ENCODE measurements at places on chromosomes 1 and 21.

DNA sequence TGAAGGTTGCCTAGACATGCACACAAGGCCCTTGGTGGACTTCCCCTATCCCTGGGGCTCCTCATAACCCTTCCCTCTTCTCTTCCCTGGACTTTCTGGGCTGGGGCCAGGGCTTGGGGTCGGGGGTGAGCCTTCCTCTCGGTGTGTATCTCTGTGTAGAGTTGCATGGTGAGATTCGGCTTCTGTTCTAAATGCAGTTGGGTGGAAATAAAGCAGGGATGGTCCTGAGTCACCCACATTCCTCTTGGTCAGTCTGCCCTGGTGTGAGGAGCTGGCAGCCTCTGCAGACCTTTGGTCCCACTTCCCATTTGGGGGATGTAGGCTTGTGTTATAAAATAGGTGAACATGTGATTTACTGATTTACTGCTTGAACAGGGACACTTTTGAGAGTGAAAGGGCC, 38.0 kb downstream of the ADARB1 start:
- DNase-seq, result peak; percentile 22

DNA sequence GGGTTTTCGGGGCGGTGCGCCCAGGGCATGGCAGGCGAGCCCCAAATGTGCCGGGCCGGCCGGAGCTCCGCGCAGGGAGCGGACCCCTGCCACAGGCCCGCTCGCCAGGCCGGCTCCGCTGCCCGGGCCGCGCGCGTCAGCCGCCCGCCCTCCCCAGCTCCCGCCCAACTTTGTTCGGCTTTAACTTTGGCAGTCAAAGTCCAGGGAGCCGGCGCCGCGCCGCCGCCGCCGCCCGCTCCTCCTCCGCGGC, 488 bp downstream of the SLC35D1 start:
- no peak for DNase-seq

- no peak for DNase-seq
Measured at GRCh38 chr1:99573431-99574217, 72.3 kb upstream of the PALMD start.

DNA sequence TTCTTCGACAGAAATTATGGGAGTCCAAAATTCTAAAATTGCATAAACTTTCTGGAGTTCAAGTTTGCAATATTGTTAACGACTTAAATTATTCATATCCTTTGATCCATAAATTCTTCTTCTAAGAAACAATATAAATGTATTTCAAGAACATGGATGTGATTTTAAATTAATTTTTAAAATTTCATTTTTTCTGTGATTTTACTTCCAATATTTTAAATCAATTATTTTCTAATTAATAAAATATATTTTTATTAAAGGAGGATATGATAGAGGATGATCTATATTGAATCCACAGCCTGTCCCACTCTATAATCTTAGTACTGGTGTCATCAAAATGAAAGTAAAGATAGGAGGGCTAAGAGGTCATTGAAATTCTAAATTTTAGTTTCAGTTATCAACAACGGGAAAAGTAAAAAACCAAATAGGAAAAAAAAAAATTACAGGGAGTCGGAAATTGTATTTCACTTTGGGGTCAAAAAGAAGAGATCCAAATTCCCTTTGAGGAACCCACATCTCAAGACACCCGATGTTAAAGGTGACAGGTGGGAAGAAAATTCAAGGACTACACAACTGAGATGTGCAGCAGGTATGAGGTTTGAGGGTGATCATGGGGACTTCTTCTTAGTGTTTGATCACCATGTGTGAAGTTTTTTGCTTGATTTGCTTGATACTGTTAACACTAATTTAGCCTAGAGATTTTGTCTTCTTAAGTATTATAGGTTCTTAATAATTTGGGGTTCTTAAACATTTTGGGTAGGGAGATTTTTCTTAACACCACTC, 154.8 kb upstream of the RGS18 start:
- DNase-seq, result no peak

DNA sequence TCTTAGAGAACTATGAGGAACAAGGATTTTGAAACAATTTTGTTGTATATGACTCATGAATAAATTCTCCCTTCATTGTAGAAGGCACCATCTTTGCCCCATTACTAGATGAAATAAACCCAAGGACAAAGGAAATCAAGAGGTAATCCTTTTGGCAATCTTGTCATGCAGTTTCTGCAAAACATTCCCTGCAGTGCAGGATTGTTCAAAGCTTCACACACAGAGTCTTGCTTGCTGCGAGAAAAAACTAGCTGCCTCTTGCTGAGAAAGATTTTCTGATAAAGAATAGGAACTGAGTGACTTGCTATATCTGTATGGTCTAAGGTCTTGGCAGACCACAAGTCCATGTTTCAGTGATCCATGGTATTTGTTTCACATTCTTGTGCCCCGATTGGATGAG, 657.4 kb upstream of the ADGRL4 start:
- DNase-seq, result peak; percentile 9

GRCh38 chr21:45093035-45093532, 18.7 kb downstream of the ADARB1 start:
- no peak for DNase-seq

DNA sequence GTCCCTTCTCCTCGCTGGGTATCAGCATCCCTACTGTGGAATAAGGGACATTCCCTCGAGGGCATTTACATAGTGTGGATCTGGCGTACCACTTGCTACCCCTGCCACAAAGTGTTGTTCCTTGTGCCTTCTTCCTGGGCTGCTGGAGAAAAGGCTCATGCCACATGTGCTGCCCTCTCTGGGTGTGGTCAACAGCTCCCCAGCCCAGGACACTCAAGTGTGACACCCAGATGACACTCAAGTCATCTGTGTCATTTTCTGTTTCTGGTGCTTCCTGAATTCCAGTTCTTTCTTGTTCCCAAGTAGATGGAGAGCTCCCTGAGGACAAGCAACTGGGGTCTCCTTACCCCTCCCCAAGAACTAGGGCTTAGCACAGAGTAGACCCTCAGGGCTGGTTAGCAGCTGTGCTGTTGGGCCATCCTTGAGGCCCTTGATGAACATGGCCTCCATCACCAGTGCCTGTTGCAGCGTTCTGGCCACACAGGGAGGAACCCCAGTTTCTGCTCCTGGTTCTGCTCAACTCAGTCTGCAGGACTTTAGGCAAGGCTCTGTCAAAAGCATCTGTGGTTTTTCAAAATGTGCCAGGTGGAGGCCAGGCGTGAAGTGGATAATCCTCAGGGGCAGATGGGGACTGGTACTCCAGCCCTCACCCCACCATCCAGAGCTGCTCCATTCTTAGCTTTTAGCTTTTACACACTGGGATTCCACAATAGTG, 49.0 kb upstream of the CLIC4 start:
- no peak for DNase-seq

DNA sequence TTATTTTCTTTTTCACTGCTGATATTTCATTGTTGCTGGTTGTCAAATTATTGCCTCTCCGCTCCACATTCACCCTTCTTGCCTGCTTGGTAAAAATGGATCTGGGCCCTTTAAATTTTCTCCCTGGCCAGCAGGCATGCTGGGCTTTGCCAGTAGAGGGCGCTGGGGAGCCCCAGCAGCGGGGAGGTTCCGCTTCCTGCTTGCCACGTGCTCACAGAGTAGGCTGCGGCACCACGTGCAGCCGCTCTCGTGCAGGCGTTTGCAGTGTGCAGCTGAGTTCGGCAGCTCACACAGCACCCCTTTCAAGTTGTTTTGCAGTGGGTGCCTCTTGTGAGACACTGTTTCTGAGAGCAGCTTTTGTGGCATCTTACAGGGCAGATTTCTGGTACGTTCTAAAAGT, at the start of gene ACTL8:
Gene ACTL8 (plus strand): TSS at position 214 of the 400 bp plus-strand sequence. CDS start 67,676 bp downstream, outside the sequence.
- DNase-seq, result no peak

DNA sequence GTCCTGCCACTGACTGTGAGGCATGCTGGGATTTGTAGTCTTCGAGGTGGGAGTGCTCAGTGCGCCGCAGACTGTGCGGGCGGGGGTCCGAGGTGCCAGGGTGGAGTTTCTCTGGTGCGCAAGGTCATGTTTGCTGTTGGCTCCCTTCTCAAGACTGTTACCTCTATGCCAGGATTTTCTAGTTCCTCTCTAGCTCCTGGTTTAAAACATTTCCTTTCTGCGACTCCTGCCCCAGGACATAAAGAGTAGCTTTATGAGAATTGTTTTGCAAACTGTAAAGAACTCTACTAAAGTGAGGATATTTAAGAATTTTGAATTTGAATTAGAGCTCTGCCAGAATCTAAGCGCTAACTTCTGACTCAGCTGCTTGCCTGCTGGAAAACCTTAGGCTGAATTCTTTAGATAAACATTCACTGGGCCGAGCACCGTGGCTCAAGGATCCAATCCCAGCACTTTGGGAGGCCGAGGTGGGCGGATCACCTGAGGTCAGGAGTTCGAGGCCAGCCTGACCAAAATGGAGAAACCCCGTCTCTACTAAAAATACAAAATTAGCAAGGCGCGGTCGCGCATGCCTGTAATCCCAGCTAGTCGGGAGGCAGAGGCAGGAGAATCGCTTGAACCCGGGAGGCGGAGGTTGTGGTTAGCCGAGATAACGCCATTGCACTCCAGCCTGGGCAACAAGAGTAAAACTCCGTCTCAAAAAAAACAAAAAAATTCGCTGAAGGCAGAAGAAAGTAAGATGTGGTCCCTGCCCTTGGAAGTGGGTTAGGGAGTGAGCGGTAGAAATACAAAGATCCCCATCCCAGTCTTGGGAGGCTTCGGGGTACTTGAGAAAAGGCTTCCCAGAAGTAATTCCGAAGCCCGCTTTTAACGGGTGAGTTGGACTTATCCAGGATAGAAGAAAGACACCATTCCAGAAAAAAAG, 992 bp upstream of the USP48 start:
- DNase-seq, result peak; percentile 78

DNA sequence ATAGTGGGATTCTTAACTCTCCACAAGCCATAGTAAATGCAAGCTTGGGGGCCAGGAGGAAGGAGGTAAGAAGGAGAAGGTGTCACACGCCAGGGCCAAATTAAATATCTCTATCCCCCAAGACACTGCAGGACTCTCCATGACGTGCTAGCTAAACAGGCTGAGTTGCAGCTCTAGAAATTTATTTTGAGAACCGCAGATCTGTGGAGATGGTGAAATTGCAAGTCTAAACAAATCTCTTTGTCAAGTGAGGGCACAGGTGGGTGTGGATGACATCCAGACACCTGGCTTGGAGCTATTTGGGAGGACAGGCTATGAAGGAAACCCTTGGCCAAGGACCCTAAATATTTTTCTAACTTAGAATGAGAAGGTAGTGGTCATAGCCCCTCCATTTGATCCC, 39.5 kb upstream of the USP1 start:
- DNase-seq, result no peak

DNA sequence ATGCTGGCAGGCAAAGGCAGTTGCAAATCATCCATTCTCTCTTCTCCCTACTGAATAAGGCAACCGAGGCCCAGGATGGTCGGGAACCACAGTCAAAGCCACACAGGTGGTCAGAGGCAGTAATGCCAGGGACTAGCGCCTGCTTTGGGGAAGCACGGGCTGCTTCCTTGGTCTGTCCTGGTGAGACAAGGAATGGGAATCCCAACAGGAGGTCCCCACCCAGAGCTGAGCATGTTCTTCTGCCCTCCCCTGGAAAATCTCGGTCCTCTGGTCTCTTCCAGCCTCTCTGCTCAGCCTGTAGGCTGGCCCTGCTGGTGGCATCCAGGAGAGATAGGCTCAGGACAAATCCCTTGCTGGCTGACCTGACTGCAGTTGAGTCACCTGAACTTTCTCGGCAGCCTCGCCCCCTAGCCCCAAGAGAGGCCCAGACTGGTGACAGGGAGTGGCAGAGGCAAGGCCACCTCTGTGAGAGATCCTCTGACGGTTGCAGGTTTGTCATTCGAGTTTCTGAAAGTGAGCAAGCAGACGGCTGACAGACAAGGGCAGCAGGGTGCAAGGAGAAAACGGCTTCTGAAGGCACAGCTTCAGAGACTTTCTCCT, 5.8 kb downstream of the OLIG1 start:
- DNase-seq, result no peak

- DNase-seq, result no peak
Measured at GRCh38 chr1:54001591-54001990, 16.4 kb downstream of the LDLRAD1 start.

GRCh38 chr1:112706505-112707220, at the start of gene RHOC:
TSS of gene RHOC (minus strand) at chr1:112707127. CDS start at chr1:112703799, 3,328 bp downstream.
- DNase-seq, result peak; percentile 52

GRCh38 chr1:53281133-53281532, 42.8 kb upstream of the MAGOH start:
- no peak for DNase-seq

- DNase-seq, result peak; percentile 35
Measured at GRCh38 chr1:76759950-76760349, 107.3 kb upstream of the ST6GALNAC5 start.

GRCh38 chr1:239262538-239262937, 123.8 kb upstream of the CHRM3 start:
- DNase-seq, result no peak

DNA sequence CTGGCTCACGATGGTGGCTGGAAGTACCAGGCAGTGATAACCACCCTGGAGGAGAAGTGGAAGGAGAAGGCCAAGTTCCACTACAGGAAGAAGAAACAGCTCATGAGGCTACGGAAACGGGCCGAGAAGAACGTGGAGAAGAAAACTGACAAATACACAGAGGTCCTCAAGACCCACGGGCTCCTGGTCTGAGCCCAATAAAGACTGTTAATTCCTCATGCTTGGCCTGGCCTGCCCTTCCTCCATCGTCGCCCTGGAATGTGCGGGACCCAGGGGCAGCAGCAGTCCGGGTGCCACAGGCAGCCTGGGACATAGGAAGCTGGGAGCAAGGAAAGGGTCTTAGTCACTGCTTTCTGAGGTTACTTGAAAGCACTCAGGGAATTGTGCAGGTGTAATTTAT, 10.8 kb downstream of the IL24 start:
- DNase-seq, result no peak

DNA sequence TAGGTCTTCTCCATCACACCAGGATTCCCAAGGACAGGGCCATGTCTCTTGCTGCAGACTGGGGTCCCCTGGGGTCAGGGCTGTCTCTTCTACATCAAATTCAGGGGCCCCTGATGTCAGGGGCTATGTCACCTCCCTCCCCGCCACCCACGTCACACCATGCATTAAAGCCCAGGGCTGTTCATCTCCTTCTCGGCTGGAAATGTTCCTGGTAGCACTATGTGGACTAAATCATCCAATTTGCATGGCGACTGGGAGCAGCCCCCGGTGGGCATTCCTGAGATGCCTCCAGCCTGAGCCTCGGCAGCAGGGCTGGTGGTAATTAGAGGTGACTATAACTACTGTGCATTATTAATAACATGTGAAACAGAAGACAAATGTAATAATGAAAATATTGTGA, 151.7 kb upstream of the HMGB4 start:
- DNase-seq, result no peak

Data from cardiac fibroblast (primary cell).